ENCODE measurements at places on chromosomes 1 and 21. TPM values are rescaled to one million over a fixed set of nuclear protein-coding genes. Genes with fewer than 3 reads are reported as not detected.
A peak's percentile ranks its signal among the peaks of the same experiment; 100 is the strongest.

The RXFP4 gene
- total RNA-seq: not detected

The PRRX1 gene
- not detected for total RNA-seq

The INKA2 gene
- 3.8 TPM for total RNA-seq

GRCh38 chr1:155729031-155729898 lies 40.4 kb downstream of the DAP3 start:
- peak overlapping the region; percentile 10 for H3K27ac ChIP-seq
- H3K36me3 ChIP-seq: peaks cover 90% of the 10 kb centered on the region
- peak; percentile 19 for ATAC-seq
- H3K27me3 ChIP-seq: no peaks in the 10 kb centered on the region

DNA sequence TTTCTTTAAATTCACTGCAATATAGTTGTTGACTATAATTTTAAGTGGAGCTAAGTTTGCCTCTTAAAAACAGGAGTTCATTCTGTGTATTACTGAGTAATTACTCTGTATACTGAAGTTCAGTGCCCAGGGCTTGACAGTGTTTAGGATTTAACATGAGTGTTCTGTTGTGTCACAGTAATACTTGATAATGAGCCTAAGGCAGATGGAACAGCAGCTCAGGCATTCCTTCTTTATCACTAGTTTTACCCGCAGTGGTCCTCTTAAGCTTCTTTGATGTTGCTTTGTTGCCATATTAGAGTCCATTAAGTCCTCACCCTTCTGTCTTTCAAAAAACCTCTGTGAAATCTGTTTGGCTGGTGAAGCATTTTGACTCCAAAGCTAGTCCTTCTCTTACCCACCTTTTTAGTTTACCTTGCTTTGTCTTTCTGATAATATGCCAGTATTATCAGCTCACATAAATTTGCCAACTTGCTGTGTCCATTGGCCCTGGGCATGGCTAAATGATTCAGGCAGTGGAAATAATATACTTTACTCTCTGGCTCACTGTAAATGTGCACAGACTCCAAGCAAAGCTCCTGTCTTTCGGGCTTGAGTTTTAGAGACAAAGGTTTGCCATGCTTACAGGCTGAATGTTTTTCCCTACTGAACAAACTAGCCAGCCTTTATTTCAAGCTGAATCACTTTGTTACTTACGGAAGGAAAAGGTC lies 17.7 kb downstream of the HIPK1 start:
- peaks cover 66% of the 10 kb centered on the region for H3K36me3 ChIP-seq
- no peaks in the 10 kb centered on the region for H3K27me3 ChIP-seq
- H3K4me3 ChIP-seq: peak overlapping the region; percentile 84
- H3K4me1 ChIP-seq: peaks cover 32% of the 10 kb centered on the region

DNA sequence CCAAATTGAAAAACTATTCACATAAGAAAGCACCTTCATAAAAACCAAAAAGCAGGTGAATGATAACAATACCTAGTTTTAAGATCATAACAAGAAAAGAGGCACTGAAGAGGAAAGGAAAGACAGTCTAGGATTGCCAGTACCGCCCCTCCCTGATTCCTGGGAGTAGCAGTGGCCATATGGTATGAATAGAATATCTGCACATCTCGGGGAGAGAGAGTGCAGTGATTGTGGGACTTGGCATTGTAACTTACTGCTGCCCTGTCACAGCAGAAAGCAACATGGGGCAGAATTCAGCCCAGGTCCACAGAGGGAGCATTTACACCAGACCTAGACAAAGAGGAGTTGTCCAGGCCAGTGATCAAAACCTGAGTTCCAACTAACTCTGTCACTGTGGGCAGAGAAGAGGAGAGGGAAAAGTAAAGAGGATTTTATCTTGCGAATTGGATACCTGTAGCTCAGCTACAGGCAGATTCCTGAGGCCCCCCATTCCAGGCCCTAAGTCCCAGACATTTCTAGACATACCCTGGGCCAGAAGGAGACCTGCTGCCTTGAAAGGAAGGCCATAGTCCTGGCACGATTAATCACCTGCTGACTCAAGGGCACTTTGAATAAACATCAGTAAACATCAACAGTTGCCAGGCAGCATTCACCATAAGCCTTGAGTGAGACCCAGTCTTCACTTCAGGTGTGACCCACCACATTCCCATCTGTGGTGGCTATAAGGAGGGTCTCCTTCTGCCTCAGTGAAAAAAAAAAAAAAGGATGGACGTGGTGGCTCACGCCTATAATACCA lies 397.5 kb downstream of the TGFB2 start:
- H3K27ac ChIP-seq: no peak overlapping the region
- no peak overlapping the region for H3K4me3 ChIP-seq

DNA sequence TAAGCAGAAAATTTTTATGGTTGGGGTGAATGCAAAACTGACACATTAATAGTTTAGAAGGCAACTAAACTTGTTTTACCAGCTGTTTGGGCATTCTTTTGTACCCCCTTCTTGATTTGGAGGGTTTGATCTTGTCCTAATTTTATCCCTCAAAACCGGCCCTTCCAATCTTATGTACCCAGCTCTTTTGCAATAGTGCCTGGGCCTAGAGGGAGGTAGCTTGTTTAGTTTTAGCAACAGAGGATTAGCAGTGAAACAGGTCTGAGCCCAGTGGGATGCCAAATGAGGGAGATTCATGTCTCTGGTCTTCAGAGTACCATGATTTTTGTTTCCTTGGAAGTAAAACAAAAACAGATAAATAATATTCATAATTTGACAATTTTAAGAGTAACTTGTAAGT lies 45.1 kb downstream of the CRP start:
- no peaks in the 10 kb centered on the region for H3K36me3 ChIP-seq
- ATAC-seq: no peak
- H3K4me1 ChIP-seq: no peaks in the 10 kb centered on the region

- H3K27me3 ChIP-seq: no peaks in the 10 kb centered on the region
- no peak for ATAC-seq
- peaks cover 44% of the 10 kb centered on the region for H3K36me3 ChIP-seq
- peak overlapping the region; percentile 18 for H3K27ac ChIP-seq
- H3K4me1 ChIP-seq: peaks cover 4% of the 10 kb centered on the region
- no peak overlapping the region for H3K4me3 ChIP-seq
Observed at GRCh38 chr1:211752951-211753486, 77.5 kb downstream of the LPGAT1 start.

DNA sequence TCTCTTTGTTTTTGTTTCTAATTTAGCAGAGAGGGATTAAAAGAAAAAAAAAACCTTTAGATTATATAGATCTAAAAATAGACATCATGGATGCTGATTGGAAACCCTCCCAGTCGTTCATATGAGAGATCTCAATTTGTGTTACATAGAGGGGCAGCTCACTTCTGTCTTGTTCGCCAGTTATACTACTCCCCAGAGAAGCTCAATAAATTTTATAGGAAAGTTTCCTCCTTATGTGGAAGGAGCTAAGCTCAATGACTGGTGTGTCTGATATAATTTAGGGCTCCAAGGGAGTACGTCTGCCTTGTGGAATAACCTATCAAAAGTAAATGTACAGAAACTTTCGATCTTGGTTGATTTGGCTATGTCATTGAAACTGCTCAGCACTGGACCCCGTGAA lies 117.6 kb downstream of the PEX14 start:
- H3K36me3 ChIP-seq: no peaks in the 10 kb centered on the region
- ATAC-seq: no peak
- H3K27me3 ChIP-seq: no peaks in the 10 kb centered on the region
- H3K4me3 ChIP-seq: no peak overlapping the region
- H3K27ac ChIP-seq: no peak overlapping the region

DNA sequence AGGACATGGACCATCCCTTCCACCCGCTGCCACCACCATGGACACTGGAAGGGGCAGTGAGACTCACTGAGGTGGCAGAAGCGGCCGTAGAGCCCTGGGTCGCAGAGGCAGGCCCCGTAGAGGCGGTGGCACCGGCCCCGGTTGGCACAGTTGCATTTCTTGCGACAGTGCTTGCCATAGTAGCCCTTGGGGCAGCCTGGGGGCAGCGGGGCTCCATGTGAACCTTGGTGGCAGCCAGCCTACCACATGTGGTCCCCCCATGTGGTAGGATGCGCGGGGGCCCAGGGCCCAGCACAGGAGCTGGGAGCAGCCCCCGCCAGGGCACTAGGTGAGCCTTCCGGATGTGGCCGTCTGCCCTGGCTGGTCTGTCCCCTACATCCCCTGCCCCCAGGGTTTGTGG lies 51.6 kb downstream of the ARHGEF16 start:
- no peaks in the 10 kb centered on the region for H3K27me3 ChIP-seq
- ATAC-seq: no peak
- no peaks in the 10 kb centered on the region for H3K4me1 ChIP-seq
- H3K27ac ChIP-seq: no peak overlapping the region
- H3K36me3 ChIP-seq: no peaks in the 10 kb centered on the region

- ATAC-seq: peak; percentile 33
- peaks cover 16% of the 10 kb centered on the region for H3K27me3 ChIP-seq
- no peaks in the 10 kb centered on the region for H3K4me1 ChIP-seq
- H3K27ac ChIP-seq: no peak overlapping the region
Observed at GRCh38 chr1:119351997-119352396, 16.6 kb upstream of the HAO2 start.

GRCh38 chr1:177952249-177952648 lies 17.6 kb downstream of the SEC16B start:
- H3K27me3 ChIP-seq: no peaks in the 10 kb centered on the region
- no peak overlapping the region for H3K27ac ChIP-seq
- H3K36me3 ChIP-seq: no peaks in the 10 kb centered on the region
- H3K4me1 ChIP-seq: no peaks in the 10 kb centered on the region
- no peak overlapping the region for H3K4me3 ChIP-seq
